ENCODE measurements at places on chromosomes 3 and 15.

DNA sequence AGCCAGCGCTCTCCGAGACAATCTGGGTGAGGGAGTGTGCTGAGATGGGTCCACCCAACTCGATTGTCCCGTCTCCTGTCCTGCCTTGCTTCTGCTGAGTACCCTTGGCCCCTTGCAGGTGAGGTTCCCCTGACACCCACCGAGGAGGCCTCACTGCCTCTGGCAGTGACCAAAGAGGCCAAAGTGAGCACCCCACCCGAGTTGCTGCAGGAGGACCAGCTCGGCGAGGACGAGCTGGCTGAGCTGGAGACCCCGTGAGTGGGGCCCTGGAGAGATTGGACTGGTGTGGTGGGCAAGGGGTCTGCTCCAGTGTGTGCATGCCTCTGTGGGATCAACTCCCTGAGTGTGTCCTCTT, 23.6 kb downstream of the NBEAL2 start:
- DNase-seq, result no peak

- no peak for DNase-seq
Observed at GRCh38 chr3:5498981-5499380, 311.5 kb downstream of the EDEM1 start.

DNA sequence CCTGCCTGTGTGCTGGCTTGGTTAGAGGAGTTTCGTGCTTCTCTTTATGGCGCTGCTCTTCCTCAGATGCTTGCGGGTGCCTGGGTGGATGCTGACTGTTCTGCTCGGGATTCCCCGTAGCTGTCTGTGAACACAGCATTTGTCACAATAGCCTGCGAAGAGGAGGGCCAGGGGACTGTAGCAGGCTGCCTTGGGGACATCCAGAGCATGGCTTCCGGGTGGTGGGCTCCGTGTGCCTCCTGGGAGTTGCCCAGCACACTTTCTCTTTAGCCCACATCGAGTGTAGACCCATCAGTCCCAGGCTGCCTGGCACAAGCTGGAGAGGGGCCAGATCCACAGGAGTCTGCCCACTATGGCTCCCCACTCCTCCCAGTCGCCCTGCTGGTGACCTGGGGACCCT, 22.4 kb downstream of the LRRK1 start:
- no peak for DNase-seq

- no peak for DNase-seq
Observed at GRCh38 chr3:100600181-100601042, 9.0 kb upstream of the ADGRG7 start.

DNA sequence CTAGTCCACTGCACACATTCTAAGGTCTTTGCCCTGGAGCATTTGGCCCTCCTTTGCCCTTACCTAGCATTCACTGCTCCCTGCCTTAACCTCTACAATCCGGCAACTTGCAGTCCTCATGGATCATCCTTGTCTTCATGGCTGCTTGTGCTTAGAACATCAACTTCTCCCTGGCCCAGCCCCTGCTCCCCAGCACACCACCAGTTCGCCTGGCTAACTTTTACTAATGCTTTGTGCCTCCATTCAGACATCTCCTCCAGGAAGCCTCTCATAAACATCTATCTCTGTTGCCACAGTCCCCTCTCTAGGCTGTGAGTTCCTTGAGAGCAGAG, 57.1 kb downstream of the AAGAB start:
- DNase-seq, result no peak

DNA sequence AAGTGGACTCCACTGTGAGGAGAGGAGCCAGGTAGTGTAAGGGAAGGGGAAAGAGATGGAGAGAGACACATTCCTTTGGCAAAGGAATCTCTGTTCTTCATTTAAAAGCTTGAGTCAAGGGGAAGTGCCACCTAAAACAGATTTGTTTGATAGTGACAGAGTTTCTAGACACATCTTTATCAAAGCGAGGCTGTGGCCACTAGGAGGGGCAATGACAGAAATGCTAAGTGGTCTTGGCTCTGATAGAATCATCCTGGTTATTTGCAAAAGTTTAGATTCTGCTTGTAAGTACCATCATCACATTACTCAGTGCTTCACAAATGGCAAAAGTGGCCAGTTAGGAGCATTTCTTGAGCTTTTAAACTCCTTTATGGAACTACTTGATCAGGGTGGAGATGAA, 261.4 kb downstream of the CNTN3 start:
- DNase-seq, result no peak

- DNase-seq, result no peak
Observed at GRCh38 chr3:52032702-52033408, 23.5 kb downstream of the DUSP7 start.

DNA sequence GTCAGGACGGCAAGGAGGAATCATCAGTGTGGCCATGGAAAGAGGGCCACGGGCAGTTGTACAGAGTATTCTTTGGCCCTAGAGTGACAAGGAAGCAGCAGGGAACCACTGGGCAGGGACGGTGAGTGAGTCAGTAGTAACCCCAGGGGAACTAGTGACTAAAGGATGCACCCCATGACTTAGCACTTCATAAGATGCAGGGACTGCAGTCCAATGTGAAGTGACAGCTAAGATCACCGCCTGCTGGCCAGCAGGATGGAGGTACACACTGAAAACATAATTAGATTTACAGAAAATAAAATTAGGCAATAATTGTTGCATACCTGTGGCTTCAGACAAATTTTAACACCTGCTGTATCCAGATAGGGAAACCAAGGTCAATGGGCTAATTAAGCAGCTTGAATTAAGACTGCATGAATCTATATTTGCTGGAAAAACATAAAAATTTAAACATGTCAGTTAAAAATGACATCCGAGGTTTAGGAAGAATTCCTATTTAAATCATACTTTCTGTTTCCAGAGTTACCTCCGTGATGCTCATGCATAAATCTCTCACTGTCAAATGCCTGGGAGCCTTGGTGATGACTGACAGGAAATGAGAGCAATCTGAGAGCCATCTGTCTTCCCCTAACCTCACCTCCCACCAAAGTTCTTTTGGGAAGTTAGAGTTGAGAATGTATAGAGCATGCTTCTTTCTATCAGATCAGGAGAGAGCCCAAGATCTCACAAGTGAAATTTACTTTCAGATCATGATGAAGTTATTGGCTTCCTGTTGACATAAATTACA, 56.5 kb downstream of the DCLK3 start:
- DNase-seq, result no peak

DNA sequence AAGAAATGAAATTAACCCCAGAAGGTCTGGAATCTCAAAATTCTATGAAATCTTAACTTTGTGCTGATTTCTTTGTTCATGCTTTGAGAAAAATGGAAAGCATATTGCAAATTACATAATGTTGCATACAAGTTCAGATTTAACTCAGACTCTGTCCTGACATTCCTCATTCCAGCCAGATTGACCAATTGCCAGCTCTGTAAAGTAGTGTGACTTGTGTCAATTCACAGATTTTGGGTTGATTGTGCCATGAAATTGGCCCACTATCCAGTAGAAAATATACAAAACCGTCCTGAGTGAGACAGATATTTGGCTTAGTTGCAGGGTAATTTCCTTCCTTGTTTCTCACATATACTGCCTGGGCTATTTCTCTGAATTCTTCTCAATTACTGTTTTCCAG, 1312.6 kb downstream of the ROBO1 start:
- DNase-seq, result no peak

GRCh38 chr3:130688697-130689470, 57.7 kb downstream of the PIK3R4 start:
- no peak for DNase-seq

DNA sequence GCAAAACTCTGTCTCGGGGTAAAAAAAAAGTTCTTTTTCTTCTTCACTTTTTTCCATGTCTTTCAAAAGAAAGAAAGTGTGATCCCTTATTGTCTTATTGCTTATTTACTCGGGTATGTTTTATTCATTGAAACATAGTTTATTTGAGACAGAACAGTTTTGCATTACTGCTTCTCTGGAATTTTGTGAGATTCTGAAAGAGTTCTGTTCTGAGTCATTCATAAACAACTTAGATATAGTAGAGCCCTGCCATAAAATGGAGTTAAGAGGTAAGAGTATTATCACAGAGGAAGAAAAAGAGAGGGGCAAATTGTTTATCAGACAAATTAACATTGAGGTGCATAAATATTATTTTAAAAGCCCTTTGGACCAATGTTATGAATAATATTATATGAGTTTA, 522.2 kb downstream of the ROBO2 start:
- DNase-seq, result no peak

DNA sequence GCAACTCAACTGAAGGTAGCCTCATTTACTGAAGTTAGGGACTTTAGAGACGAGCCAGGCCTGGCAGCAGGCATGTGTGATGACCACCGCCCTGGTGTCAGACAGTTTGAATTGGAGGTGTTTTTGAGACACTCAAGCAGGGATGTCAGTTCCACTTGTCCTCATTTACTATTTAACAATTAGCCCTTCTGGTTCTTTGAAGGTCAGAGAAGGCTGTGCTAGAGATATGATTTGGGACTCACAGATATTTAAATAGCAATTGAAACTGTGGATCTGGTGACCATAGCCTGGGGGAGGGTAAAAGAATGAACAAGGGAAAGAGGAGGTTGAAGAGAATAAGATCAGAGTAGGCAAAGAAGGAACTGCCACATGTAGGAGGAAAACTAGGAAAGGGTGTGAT, 74.6 kb downstream of the REC114 start:
- DNase-seq, result no peak

- DNase-seq, result no peak
Observed at GRCh38 chr3:41611008-41611407, 350.9 kb downstream of the ULK4 start.

DNA sequence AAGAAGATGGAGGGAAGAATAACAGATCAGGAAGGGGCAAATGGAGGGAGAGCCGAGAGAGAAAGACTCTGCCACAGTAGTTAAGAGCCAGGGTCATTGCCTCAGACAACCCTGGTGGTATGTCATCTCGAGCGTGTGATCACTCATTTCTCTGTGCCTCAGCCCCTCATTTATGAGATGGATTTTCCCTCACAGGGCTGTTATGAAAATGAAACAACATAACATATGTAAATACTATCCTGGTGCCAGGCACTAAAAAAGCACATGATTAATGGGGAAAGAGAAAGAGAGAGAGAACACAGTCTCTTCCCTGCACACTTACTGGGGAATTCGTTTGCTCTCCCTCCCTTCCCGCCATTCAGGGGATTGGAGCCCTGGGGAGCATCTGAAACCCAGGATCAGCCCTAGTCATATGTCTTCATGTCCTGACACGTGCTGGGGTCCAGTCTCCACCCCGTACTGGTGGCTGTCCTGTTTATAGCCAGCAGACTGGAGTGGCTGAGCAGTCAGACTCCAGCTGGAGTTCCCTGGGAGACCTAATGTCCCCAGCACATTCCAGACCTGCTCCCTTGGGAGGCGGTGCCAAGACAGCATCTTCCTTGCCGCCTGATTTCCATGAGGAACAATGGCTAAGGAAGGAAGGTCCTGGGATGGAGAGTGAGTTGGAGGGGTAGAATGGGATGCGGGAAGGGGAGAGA, 14.7 kb upstream of the AMOTL2 start:
- no peak for DNase-seq

DNA sequence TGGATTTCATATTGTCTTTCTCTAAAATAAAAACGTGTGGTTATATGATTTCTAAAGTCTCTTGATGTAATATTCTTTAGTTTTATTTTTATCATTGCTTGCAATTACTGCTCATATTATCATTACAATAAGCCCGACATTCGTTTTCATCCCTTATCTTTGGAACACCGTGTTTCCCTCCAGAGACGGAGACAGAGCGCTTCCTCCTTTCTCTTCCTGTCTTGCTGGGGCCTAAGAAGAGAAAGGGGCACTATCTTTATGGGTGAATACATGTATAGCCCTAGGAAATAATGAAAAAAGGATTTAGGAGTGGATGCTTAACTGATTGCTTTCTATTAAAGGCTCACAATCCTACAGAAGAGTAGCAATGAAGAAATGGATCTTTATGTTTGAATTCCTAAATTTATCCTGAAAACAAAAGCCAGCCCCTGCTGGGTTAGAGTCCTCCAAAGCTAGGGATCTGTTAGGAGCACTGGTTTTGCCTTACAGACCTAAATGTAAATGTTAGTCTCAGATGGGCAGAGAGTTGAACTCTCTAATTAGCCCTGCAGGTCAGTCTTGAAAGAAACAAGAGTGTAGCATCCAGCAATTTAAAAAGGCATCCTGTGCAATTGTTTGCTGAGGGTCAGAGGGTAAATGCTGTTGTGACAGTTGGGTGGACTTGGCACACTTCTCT, 145.1 kb downstream of the TP63 start:
- no peak for DNase-seq

GRCh38 chr15:92938387-92938786, 38.3 kb downstream of the CHD2 start:
- DNase-seq, result no peak

DNA sequence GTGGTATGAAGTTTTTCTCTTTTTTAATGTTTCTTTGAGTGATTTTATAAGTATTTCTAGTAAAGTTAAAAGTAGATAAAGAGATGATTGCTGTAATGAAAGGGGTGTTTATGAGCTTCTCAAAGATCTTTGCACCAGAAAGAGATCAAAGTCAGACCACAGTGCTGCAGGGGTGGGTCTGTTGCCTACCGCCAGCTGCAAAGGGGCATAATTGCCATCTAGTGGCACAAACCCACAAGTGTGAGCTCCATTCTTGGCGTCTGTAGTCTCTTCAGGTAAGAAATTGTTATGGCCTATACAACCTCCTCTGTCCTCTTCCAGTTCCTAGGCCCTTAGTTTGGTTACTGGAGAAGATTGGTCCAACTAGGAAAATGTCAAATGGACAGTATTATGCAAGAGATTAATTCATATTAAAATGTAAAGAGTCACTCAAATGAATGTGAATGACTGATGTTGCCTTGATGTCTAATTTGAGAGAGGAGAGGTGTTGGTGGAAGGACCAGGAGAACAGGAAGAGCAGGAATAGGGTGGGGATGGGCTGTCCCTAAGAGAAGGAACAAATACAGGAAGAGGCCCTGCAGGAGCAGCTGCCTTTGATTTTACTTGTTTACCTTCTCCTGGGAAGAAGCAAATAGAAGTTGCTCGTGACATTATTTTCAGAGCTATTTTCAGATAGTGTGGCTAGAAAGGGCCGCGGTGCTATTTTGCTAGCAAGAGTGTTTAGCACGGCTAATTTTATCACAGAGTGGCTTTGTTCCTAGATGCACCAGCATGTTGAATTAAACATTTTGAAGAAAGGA, 53.0 kb upstream of the GSK3B start:
- no peak for DNase-seq

DNA sequence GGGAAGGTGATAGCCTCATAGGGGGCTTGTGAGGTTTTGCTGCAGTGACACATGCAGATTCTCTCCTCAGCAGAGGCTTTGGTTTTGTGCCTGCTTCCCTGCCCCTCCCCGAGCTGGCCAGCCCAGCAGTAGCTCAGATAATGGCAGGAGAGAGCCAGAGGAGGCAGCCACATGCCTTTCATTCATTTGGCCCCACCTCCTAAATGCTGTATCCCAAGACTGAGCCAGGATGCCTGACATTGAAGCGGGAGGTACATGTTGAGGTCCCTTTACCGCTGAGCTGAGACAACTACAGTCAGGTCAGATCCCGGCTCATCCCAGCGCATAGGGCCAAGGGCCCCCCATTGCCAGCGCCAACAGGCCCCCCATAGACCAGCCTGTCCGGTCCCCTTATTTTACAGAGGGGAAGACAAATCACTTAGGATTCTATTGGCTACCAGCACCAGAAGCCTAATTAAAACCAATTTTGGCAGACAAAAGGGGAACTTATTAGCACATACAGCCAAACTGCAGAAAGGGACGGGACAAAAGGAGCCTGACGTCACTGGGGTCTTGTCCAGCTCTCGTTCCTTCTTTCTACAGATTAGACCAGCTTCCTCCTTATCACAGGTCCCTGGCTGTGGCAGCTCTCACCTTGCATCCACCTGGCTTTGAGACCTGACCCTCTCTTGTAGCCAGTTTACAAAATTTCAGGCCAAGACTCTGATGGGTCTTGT, 12.1 kb upstream of the POLG start:
- no peak for DNase-seq
